Cardiac fibroblast (primary cell): ENCODE measurements at places on chromosomes 13 and 19.

DNA sequence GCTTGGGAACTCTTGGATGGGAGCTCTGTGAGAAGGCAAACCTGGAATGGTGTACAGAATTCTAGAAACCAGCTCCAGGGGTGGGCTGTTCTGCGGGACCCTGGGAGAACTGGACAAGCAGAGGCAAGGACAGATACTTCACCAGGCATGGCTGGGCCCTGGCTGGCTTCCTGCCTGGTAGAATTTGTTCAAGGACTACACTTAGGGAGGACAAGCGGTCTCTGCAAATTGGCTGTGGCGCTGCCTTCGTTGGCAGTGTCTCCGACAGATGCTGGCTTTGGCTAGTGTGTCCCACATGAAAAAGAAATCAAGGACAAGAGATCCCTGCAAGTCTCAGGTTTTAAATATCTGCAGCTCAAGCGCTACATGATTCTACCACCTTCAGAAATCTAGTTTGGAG is 12.4 kb downstream of the CEBPG start:
- DNase-seq, result no peak

DNA sequence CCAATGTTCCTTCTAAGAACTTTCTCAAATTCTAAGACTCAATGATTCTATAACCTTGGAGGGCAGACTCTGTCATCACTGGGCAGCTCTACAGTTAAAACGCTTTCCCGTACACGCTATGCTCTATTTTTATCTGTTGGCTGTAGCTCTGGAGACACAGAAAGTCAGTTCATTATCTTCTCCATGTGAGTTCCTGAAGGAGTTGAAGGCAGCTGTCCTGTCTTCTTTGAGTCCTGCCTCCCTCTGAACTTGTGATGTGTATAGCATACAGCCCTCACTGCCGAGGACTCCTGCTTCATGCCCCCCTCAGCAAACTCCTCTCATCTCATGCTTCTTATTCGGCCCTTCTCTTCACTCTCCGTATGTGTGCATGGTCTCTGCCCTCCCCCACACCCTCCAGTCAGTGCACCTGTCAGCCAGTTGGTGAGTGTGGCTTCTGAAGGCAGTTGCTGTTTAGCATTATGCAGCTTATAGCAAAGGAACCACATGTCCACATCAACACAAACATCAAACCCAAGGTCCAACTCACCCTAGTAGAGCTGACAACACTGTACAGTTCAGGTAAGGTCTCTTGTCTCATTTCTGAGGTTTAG is 504.9 kb downstream of the DIAPH3 start:
- DNase-seq, result no peak

DNA sequence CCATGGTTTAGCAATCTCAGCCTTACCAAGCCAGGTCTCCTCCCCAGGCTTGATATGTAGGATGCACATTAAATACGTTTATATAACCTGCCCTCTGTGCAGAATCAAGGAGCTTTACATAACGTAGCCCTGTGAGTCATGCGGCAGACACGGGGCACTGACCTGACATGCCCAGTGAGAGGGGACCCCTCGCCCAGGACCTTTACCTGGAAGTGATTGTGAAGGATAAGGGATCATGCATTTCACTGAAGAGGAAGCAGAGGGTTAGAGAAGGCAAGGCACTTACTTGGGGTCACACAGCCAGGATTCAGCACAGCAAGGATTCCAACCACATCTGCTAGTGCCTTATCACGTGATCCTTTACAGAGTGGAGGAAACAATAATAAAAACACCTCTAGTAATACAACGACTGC is 18.9 kb upstream of the FOSB start:
- no peak for DNase-seq

DNA sequence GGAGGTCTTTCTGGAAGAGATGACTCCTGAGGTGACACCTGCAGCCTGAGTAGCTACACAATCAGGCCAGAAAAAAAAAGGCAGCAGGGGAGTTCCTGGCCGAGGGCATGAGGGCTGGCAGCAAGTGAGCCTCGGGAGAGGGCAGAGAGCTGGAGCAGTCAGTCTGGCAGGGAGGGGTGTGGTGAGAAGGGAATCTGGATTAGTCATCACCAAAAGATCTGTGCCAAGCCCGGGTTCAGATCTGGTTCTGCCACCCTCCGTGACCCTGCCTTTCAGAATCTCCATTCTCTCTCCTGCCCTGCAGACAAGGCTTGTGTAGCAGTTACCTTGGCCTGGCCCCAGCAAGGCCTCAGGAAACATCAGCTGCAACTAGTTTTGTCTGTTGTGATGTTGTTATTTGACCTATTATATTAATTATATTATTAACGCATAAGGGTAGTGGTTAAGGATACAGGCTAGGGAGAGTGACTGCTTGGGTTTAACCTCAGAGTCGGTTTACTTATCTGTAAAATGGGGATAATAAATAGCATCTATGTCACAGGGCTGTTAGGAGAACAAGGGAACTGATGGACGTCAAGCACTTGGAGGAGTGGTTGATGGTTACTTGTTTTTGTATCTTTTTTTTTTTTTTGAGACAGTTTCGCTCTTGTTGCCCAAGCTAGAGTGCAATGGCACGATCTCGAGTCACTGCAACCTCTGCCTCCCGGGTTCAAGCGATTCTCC is 2.7 kb upstream of the CAPNS1 start:
- DNase-seq, result peak; percentile 73

GRCh38 chr19:12090807-12091206 is 26.3 kb downstream of the ZNF844 start:
- DNase-seq, result peak; percentile 75

DNA sequence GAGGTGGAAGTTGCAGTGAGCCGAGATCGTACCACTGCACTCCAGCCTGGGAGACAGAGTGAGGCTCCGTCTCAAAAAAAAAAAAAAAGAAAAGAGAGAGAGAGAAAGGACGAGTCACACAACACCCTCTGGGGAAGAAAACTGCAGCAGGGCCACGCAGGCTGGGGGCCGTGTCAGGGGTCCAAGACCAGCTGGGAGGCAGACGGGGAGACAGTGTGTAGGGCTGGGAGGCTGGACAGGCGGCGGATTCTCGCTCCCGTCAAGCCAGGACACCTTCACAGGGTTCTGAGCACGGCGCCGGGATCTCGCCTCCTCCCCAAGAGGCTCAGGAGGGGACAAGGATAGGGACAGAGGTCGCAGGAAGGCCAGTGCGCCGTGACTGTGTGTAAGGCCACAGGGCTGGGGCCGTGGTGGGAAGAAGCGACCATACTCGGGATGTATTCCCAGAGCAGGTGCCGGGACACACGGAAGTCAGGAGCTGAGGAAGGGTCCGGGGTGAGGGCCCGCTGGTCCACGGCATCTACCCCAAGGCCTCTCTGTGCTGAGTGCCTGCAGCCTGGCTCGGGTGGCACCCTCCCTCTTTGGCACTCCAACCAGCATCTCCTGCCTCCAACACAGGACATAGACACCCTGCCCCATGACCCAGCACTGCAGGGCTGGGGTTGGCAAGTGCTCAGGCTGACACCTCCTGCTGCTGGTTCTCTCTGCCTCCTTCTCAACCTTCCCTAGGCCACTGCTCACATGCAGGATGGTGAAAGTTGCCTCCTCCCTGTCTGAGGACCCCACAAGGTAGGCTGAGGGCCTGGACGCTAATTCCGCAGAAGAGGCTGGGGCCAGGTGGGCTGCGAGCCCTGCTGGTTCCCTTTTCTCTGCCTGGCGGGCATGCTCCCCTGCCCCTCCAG is 21.2 kb downstream of the ZNF787 start:
- DNase-seq, result no peak

- DNase-seq, result no peak
Observed at GRCh38 chr19:45112111-45112827, 19.3 kb downstream of the PPP1R37 start.

DNA sequence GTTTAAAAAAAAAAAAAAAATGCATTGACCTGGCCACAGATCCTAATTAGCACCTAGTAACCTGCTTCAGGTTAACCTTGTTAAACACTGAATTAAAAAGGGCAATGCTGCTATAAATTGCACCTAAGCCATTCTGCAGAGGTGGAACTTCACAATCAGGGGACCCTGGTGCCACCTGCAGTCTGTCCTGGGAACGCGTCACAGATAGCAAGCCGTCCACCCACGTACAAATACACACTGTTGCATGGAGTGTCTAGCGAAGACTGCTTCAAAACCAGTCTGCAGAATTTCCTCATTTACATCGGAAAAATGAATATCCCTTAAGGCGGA is 169.3 kb downstream of the COL4A1 start:
- DNase-seq, result no peak

- no peak for DNase-seq
Observed at GRCh38 chr19:32105527-32106310, 239.7 kb upstream of the ZNF507 start.

- DNase-seq, result no peak
Observed at GRCh38 chr19:2723747-2724146, 2.6 kb upstream of the DIRAS1 start.

DNA sequence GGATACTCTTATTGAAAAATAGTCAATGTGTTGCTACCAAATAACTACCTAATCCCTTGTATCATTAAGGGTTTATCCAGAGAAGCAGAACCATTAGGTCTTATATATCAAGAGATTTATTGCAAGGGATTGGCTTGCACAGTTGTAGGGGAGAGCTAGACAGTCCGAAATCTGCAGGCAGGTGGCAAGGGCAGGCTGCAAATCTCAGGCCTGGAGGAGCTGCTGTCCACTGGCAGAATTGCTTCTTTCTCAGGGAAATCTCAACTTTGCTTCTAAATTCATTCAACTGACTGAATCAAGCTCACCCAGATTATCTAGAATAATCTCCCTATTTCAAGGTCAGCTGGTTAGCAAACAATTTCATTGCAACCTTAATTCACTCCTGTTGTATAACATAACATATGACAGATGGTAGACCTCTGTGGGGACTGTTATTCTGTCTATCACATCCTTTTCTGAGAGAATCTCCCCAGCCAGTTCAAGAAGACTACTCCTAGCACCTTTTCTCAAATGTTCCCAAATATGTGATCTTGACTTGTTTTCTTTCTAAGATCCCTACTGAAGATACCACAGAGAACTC is 194.2 kb downstream of the NHLRC3 start:
- no peak for DNase-seq

GRCh38 chr19:35044317-35045117 is 3.0 kb downstream of the HPN start:
- DNase-seq, result peak; percentile 66

- DNase-seq, result no peak
Observed at GRCh38 chr19:7618348-7618747, 11.0 kb downstream of the XAB2 start.

DNA sequence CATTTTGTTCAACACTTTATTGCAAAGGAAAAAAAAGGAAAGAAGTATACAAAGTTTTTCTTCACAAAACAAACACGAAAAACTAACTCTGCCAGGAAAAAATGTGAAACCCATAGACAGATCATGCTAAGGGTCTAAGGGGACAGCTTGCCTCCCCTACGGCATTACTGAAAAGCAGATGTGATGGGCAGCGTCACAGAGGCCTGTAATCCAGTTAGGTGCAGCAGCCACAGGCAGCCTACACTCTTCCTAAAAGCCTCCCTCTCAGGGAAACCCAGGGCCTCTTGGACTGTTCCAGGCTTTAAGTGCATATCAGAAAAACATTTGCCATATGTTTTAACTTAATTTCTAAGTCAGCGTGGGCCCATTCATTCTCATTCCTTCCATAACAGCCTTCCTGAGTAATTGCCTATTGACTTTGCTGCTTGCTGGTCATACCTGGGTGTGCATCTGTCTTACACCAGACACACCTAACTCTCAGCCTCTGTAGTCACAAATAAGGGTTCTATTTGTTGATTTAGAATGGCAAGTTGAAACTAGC is 135.7 kb upstream of the SERP2 start:
- DNase-seq, result no peak

DNA sequence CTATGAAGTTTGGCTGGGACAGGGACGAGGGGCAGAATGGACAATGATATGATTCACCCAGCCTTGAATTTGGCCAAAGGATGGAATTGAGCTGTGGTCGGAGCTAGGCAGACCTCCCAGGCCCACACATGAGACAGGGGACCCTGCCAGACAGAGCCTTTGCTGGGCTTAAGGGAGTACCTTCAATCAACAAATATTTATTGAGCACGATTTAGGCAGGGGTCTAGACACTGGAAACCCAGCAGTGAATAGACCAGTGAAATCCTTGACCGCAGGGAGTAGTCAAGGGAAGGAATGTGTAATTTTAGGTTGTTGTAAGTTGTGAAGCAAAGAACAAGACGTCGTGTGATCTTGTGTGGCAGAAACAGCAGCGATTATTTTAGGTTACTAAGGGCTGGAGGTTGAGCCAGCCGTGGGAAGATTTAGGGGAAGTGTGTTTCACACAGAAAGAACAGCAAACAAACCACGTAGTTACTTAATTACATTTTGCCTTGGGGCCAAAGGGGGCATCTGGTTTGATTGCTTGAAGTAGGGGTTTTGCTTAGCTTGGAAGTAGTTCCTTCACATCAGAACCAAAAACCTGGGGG is 16.9 kb upstream of the AP1M2 start:
- DNase-seq, result peak; percentile 38

GRCh38 chr13:84649853-84650252 is 767.6 kb upstream of the SLITRK1 start:
- DNase-seq, result peak; percentile 6

DNA sequence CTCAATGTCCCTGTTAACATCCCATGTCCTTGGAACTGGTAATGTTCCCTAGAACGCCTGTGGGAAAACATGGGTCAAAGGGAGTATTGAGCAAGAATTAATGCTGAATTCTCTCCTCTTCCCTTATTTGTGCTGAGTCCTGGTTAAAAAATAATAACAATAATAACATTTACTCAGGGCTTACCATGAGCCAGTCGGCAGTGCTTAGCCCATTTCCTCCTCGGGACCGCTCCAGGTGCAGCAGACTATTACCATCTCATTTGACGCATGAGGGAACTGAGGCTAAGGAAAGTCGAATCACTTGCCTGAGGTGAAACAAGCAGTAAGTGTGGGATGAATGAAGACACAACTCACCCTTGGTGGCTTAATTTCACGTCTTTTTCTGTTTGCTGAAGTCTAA is 33.6 kb upstream of the SLC15A1 start:
- no peak for DNase-seq

GRCh38 chr19:10981252-10981895 is 20.5 kb downstream of the SMARCA4 start:
- no peak for DNase-seq

DNA sequence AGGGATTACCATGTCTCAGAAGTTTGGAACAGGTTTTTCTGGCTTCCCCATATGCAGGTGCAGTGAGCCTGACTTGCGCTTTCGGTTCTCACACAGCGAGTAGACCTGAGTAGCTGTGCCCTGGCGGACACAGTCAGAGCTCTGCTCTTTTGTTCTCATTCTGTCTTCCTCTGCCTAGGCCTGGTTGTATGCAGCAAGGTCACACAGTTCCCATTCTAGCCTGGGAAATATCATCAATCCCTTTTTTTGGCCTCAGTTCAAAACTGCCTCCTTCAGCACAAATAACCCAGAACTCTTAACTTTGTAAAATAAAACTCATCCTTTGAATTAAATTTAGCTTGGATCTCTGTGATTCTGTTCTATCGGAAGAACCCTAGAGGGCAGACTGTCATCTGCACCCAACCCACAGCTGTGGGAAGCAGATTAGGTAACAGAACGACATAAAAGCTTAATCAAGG is 10.2 kb downstream of the OXGR1 start:
- DNase-seq, result no peak

DNA sequence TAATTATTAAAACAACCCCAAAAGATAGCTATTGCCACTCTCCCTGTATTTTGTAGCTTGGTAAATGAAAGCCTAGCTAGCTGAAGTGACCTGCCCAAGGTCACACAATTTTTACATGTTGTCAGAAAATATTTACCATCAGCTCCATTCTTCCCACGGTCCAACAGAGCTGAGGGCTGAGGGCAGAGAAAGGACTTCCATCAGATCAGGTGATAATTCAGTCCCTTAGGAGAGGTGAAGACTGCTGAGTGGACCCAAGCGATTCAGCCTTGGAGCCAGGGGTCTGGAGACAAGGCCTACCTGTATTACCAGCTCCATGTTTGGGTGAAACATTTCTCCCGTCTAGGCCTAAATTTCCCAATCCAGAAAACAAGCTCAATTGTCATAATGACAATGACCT is 149.5 kb upstream of the TSHZ3 start:
- no peak for DNase-seq
